ENCODE measurements at places on chromosomes 11 and 22.

GRCh38 chr11:3052567-3052966, 4.7 kb downstream of the CARS1 start:
- no peak for DNase-seq

GRCh38 chr11:32451808-32452207, 16.5 kb upstream of the WT1 start:
- DNase-seq = no peak

DNA sequence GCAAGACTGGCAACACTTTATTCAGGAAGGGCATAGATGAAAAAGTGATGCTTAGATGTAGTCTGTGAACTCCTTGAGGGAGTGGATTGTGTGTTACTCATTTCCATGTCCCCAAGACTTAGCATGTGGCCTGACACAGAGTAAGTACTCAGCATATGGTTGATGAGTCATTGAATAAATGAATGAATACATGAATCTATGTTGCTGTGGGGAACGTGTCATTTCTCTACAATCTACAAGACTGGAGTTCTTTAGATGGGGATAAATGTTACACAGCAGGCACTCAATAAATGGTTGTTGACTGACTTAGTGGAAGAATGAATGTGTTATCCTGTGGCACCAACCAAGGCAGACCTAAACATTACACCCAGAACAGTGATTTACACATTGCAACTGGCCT, 17.9 kb downstream of the BPIFC start:
- DNase-seq = no peak

DNA sequence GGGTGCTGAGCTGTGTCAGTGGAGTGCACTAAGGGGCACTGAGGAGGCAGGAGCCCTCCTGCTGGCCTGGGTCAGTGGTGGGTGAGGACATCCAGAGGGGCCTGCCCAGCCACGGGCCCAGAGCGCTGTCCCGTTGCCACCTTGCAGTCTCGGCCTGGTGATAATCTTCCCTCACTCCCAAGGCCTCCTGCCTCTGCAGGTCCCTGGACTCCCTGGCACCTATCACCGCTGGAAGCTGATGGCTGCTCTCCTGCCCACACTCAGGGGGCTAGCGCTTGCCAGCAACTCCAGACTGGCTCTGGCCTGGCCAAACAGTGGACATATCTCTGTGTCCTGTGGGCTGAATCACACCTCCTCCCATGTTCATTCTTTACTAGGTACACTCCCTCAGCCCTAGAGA, 86.5 kb upstream of the PITPNB start:
- no peak for DNase-seq

DNA sequence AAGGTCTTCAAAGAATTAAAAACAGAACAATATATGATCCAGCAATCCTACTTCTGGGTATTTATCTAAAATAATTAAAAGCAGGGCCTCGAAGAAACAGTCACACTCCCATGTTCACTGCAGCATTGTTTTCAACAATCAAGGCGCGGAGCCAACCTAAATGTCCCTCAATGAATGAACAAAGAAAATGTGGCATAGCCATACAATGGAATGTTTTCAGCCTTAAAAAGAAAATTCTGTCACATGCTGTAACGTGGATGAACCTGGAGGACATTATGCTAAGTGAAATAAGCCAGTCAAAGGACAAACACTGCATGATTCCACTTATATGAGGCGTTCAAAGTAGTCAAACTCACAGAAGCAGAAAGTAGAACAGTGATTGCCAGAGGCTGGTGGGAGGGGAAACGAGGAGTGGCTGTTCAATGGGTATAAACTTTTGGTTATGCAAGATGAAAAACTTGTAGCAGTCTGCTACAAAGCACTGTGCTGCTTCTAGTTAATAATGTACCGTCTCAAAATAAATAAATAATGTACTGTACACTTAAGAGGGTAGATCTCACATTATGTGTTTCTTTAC, 41.2 kb downstream of the SNX19 start:
- DNase-seq = no peak

Measured in stimulated activated naive CD4-positive, alpha-beta T cell (primary cell).